Smooth muscle cell of the pulmonary artery (primary cell): ENCODE measurements at places on chromosomes 6 and 20. TPM values are rescaled to one million over a fixed set of nuclear protein-coding genes. Genes with fewer than 3 reads are reported as not detected.

Gene ID4
- 6.1 and 19.0 TPM in 2 replicates for total RNA-seq

Gene KCNK15
- 4.8 and 15.8 TPM in 2 replicates for total RNA-seq

Gene HAO1
- total RNA-seq: not detected in 2 replicates

Gene RIPOR3
- 0.33 and 0.73 TPM in 2 replicates for total RNA-seq

Gene TSHZ2
- total RNA-seq: 0.26 and 3.1 TPM in 2 replicates

Gene BPIFB1
- 0.07 TPM in 1 of 2 replicates, not detected in the other for total RNA-seq

Gene LGSN
- 0.07 TPM in 1 of 2 replicates, not detected in the other for total RNA-seq

Gene MPIG6B
- not detected in 2 replicates for total RNA-seq

Gene CLVS2
- not detected in 2 replicates for total RNA-seq

Gene TRERF1
- total RNA-seq: 5.4 and 6.2 TPM in 2 replicates

Gene FAXC
- 0.26 and 0.59 TPM in 2 replicates for total RNA-seq

Gene EYS
- total RNA-seq: under 0.01 and 0.13 TPM in 2 replicates

Gene VGLL2
- not detected in 2 replicates for total RNA-seq

Gene MAK
- total RNA-seq: not detected in 2 replicates
